Hematopoietic multipotent progenitor cell treated with erythropoietin and hydrocortisone succinate and interleukin-3 and kit ligand, for 6 days (in vitro differentiated cells): ENCODE measurements at places on chromosomes 5 and 9.

DNA sequence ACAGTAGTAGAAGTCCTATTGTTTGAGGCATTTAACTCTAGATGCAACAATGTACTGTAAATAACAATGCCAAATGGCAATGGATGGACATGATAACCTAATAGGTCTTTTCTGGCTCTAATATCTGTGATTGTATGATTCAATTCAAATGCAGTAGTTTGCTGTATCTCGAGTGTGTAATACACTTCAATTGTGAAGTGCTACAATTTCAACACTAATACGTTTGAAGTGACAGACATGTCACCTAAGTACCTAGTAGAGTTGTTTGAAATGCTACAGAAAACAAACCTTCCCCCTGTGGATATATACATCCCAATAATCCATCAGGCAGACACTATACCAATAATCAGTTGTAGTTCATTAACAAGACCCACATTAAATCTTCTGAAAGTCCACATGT lies 305.9 kb upstream of the ITGA1 start:
- DNase-seq: no peak

DNA sequence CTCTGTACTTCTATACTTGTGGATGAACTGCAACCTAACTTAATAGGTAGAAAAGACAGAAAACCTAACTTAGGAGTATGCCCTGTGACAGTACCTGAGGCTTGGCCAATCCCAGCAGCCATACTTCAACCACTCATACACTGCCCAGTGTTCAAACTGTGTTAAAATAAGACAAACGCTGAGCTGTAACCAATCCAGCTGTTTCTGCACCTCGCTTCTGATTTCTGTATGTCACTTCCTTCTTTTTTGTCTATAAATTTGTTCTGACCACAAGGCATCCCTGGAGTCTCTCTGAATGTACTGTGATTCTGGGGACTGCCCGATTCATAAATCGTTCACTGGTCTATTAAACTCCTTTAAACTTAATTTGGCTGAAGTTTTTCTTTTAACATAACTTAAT lies 41.4 kb downstream of the AUH start:
- no peak for DNase-seq

GRCh38 chr5:53923961-53924360 lies 363.5 kb downstream of the NDUFS4 start:
- DNase-seq: no peak

GRCh38 chr5:71529682-71530081 lies 57.5 kb upstream of the MCCC2 start:
- peak; percentile 11 for DNase-seq

DNA sequence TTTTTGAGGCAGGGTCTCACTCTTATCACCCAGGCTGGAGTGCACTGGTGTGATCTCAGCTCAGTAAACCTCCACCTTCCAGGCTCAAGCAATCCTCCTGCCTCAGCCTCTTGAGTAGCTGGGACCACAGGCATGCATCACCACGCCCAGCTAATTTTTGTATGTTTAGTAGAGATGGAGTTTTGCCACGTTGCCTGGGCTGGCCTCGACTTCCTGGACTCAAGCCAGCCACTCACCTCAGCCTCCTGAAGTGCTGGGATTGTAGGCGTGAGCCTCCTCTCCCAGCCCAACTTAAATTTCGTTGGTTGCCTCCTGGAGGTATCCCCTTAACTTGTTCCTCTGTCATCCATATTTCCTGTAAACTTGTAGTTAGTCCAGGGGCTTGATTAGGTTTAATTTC lies 47.2 kb downstream of the RAB24 start:
- DNase-seq: no peak

GRCh38 chr5:143583409-143583808 lies 179.9 kb upstream of the NR3C1 start:
- peak; percentile 33 for DNase-seq

- DNase-seq: peak; percentile 19
Measured at GRCh38 chr9:117744856-117745389, 40.7 kb downstream of the TLR4 start.

DNA sequence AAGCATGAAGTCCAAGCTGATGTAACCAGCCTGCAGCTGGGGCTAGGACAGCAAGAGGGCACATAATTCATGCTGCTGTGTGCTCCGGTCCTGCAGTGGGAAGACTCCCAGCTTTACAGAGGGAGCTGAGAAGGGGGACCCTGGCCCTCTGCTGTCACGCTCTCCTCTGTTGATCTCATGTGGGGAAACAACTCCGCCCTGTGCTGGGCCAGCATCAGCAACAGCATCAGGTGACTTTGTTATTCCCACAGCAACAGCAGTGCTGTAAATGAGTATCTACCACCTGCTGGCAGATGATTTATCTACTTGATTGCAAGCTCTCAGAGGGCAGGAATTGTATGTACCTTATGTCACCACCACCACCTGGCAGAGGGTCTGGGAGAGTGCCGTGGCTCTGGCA lies 176.2 kb downstream of the COL23A1 start:
- no peak for DNase-seq

DNA sequence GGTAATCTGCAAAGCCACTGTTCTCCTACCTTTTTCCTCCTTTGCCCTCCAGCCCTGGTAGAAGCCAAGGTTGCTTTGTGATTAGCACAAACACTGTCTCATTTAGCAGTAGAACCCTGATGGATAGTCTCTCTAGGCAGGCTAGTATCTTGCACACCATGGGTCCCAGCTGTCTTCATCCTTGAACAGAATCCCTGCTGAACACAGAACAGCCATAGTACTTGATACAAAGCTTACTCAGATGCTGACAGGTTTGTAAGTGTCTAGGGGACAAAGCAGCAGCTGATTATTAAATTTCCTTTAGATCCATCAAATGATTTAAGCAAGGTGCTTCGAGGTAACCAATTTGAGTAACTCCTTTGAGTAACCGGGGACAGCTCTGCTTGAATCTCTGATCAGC lies 163.7 kb upstream of the PPP1R2B start:
- no peak for DNase-seq

GRCh38 chr9:87964826-87965225 lies 9.5 kb downstream of the CDK20 start:
- no peak for DNase-seq

DNA sequence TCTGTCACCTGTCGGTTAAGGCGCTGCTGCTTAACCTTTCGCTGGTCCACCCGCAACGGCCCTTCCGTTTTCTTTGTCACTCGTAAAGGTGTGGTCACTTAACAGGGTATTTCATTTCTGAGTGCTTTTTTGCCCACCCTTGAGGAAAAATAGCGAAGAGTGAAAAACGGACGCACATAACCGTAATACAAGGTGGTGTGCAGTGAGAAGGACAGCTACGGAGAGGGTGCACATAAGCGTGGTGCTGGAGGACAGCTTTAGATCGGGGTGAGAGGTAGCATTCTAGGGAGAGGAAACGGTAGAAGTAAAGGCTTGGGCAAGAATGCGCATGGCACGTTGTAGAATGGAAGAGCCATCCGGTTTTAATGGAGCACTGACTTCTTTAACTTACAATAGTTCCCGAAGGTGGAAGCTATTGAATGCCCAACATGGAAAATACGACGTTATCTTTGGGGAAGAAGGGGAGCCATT lies 761 bp downstream of the CCT5 start:
- DNase-seq: peak; percentile 62

DNA sequence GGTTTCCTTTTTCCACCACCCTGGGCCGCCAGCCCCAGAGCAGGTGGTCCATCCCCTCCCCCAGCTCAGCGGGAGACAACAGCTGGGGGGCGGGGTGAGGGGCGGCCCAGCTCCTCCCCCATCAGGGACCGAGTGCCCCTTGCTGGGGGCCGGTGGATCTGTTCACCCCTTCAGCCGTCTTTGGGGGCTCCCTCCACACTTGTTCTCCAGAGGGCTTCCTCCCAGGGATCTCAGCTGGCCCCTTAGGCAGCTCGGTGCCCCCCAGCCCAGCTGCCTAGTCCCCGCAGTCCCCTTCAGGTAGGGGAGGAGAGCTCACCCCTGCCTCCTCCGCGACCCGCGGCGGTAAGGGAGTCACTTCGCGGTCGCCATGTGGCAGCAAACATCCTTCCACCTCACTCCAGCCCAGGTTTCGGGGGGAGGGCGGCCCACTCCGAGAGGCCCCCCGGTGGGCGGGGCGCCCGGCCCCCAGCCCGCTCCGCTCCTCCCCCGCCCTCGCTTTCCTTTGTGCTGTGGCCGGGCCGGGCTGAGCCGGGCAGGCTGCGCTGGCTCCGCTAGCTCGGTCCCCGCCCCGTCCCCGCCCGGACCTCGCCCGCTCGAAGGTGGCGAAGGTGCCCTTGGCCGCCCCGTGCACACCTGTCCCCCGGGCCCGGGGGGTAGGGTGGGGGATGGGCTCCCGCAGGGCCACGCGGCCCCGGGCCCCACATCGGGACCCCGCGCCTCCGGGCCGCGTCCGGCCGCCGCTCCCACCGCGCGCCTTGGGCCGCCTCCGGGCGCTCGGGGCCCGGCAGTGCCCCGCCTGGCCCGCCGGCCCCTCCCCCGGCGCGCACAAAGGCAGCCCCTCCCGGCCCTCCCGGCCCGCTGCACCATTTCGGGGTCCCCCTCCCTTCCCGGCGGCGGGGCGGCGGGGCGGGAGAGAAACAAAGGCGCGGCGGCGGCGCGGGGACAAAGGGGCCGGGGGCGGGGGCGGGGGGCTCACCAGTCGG lies 683 bp downstream of the DBN1 start:
- DNase-seq: peak; percentile 25

- no peak for DNase-seq
Measured at GRCh38 chr5:91225848-91226686, 157.1 kb downstream of the ARRDC3 start.

- DNase-seq: no peak
Measured at GRCh38 chr9:97534185-97534584, 32.7 kb downstream of the TMOD1 start.

DNA sequence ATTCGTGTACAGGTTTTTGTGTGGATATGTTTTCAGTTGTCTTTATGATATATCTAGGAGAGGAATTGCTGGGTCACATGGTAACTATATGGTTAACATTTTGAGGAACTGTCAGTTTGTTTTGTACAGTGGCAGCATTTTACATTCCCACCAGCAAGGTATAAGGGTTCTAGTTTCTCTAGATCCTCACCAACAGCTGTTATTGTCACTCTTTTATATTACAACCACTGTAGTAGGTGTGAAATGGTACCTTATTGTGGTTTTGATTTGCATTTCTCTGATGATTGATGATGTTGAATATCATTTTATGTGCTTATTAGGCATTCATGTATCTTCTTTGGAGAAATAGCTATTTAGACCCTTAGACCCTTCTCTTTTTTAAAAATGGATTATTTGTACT lies 82.9 kb downstream of the CCDC171 start:
- no peak for DNase-seq

DNA sequence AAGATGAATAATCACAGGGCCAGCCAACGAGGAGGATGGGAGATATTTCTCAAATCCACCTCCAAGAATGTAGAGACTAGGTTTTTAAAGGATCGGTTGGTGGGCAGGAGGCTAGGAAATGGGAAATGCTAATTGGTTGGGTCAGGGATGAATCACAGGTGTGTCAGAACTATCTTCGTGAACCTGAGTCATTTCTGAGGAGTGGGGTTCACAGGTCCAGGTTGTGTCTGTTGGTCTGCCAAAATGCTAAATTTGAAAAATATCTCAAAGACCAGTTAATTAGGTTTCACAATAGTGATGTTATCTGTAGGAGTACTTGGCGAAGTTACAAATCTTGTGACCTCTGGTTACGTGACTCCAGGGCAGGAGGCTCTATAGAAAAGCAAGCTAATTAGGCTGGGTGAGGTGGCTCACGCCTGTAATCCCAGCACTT lies 2.6 kb upstream of the PLAA start:
- DNase-seq: peak; percentile 72

DNA sequence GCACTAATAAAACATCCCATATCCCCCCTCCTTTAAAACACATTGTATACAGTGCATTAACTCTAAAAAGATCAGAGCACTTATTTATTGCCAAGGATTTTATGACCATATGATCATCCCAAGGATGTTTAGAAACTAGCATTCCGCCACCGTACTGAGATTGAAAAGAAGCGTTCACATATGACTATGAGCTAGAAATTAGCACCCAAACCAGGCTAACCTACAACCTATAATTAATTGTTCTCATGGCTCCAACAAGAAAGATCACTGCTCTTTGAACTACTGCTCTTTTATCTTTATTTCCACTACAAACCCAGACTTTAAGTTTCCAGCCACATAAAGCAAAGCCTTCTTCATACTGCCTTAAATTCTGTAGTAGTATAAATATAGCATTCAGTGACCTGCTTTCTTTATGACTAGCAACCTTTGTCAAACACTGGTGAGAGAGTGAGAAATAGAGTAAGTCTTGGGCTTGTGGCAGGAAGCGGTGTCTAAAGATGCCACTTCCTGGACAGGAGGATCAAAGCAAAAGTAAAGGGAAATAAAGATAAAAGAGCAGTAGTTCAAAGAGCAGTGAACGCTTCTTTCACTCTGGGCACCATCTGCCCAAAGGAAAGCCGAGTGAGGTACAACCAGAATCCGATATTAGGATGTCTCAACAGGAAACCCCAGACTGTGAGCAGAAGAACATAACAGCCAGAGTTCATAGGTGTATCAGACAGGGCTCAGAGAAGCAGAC lies 151.1 kb upstream of the ERCC6L2 start:
- DNase-seq: peak; percentile 5
